Activated CD4-positive, alpha-beta memory T cell treated with anti-CD3 and anti-CD28 coated beads, Interleukin-2, amount 10 ng/mL, durations not matched to agents 7 days and 5 days (primary cell): ENCODE measurements at places on chromosomes 5 and 9. TPM values are rescaled to one million over a fixed set of nuclear protein-coding genes. Genes with fewer than 3 reads are reported as not detected.

DNA sequence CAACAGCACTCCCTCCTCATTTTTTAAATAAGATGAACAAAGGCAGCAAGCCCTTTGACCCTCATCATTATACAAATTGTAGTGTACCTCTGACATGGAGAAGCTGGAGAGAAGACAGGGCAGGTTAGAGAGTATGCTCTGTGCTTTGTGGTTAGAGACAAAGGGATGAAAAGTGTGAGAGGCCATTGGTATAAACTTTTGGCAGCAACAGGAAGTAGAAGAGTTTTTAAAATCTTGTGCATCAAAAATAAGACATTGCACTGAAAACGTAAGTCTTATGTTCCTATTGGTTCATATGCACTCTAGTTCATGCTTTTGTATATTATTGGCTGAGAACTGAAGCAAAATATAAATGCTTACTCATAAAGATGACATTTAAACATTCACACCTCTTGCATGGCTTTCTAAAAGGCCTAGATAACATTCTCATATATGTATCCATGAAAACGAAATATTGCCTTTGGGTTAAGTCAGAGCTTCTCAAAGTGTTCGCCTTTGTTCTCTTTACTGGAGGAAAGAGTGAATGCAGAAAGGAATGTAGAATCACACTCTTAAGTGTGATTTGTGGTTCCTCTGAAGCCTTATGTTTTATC, 158.0 kb downstream of the PALM2AKAP2 start:
- no peak for DNase-seq

GRCh38 chr5:5523066-5523505, 100.6 kb downstream of the ICE1 start:
- peak; percentile 48 for DNase-seq

- no peak for DNase-seq
Observed at GRCh38 chr5:62576570-62577170, 1.9 kb upstream of the LRRC70 start.

The FAM78A gene
- 88.7 TPM for total RNA-seq

The TMEM267 gene
- total RNA-seq = 19.0 TPM

The PPP3R2 gene
- not detected for total RNA-seq

The PCSK1 gene
- total RNA-seq = not detected
